ENCODE measurements at places on chromosomes 11 and 22. TPM values are rescaled to one million over a fixed set of nuclear protein-coding genes. Genes with fewer than 3 reads are reported as not detected.

Gene SCGB1A1
- not detected for polyA plus RNA-seq

DNA sequence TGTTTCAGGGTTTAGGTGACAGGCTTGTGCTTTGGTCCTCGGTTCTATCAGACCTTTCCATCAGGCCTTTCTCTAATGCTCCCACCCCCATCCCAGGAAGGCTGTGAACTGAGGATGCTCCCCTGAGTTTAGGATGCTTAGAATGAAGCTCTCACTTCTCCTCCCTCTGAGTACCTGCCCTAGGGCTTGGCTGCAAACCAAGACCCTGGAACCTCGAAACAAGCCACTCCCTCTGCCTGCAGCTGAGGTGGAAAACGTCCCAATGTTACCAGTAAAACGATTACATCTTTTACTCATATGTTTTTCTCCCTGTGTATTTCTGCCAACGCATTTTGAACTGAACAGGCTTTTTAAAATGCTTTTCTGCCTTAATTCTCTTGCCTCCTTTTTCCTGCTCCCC, 54.5 kb upstream of the BMAL1 start:
- no peak overlapping the region for H3K4me3 ChIP-seq
- no peaks in the 10 kb centered on the region for H3K27me3 ChIP-seq
- DNase-seq, result no peak
- H3K27ac ChIP-seq, result no peak overlapping the region

Gene GGTLC2
- not detected for polyA plus RNA-seq

- H3K27ac ChIP-seq, result peak overlapping the region; percentile 33
- no peaks in the 10 kb centered on the region for H3K27me3 ChIP-seq
- H3K36me3 ChIP-seq, result no peaks in the 10 kb centered on the region
- DNase-seq, result peak; percentile 70
Observed at GRCh38 chr11:75508051-75508561, 17.6 kb downstream of the GDPD5 start.

GRCh38 chr11:132771746-132772145, 760.6 kb downstream of the OPCML start:
- no peaks in the 10 kb centered on the region for H3K27me3 ChIP-seq
- no peak overlapping the region for H3K4me3 ChIP-seq
- DNase-seq, result no peak
- no peaks in the 10 kb centered on the region for H3K36me3 ChIP-seq
- H3K27ac ChIP-seq, result no peak overlapping the region
- no peaks in the 10 kb centered on the region for H3K4me1 ChIP-seq

Gene ENTHD1
- polyA plus RNA-seq, result 0.16 TPM

- no peak overlapping the region for H3K4me3 ChIP-seq
- no peak for DNase-seq
- H3K27ac ChIP-seq, result no peak overlapping the region
- peaks cover 65% of the 10 kb centered on the region for H3K4me1 ChIP-seq
- H3K36me3 ChIP-seq, result no peaks in the 10 kb centered on the region
- H3K27me3 ChIP-seq, result no peaks in the 10 kb centered on the region
Observed at GRCh38 chr11:128546916-128547315, 40.4 kb downstream of the ETS1 start.

Measured in CD8-positive, alpha-beta memory T cell (primary cell).